ENCODE measurements at places on chromosomes 7 and 10. TPM values are rescaled to one million over a fixed set of nuclear protein-coding genes. Genes with fewer than 3 reads are reported as not detected.
A peak's percentile ranks its signal among the peaks of the same experiment; 100 is the strongest.

HTRA1 gene
- 87.1 TPM for total RNA-seq

GRCh38 chr7:20896996-20897395 lies 110.3 kb upstream of the SP8 start:
- H3K36me3 ChIP-seq: no peaks in the 10 kb centered on the region
- H3K4me1 ChIP-seq: no peaks in the 10 kb centered on the region
- no peak overlapping the region for H3K4me3 ChIP-seq

DNA sequence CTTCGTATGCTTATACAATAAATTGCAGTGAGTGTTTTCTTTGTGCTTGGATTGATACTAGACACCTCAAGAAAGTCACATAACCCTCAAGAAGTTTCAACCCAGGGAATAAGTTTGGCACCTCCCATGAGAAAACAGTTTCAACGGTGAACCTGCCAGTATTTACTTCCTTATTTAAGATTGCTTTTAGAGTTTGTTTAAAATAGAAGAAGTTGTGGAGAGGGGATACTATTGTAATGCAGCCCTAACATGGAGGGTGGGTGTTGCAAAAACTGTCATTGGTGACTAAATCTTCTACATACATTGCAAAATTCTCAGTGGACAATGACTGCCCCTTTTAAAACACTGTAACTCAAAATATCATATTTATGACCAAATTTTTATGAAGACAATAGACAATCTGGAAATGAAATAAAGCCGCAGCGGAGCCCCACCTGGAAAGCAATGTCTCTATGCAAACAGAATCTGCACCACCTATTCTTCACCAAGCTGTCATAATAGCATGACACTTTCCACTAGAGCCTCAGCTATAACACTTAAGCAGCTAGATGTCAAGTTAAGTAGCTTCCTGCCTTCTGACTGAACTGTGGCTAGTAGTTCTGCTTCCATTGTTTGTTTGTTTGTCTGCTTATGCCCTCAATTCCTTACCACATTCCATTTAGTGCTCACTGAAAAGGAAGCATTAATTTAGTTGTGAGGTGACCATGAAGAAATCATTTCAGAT lies 98.2 kb downstream of the MDFIC start:
- H3K27me3 ChIP-seq: no peaks in the 10 kb centered on the region
- H3K4me3 ChIP-seq: no peak overlapping the region
- no peaks in the 10 kb centered on the region for H3K36me3 ChIP-seq
- DNase-seq: no peak
- no peak overlapping the region for H3K27ac ChIP-seq

TDRD1 gene
- not detected for total RNA-seq

WASHC2C gene
- 38.4 TPM for total RNA-seq

- H3K27ac ChIP-seq: no peak overlapping the region
- peaks cover 33% of the 10 kb centered on the region for H3K4me1 ChIP-seq
- no peak for DNase-seq
- no peak overlapping the region for H3K4me3 ChIP-seq
- no peaks in the 10 kb centered on the region for H3K36me3 ChIP-seq
- no peaks in the 10 kb centered on the region for H3K27me3 ChIP-seq
These were observed 39.9 kb downstream of the CALML3 start for GRCh38 chr10:5564537-5565204.

DNA sequence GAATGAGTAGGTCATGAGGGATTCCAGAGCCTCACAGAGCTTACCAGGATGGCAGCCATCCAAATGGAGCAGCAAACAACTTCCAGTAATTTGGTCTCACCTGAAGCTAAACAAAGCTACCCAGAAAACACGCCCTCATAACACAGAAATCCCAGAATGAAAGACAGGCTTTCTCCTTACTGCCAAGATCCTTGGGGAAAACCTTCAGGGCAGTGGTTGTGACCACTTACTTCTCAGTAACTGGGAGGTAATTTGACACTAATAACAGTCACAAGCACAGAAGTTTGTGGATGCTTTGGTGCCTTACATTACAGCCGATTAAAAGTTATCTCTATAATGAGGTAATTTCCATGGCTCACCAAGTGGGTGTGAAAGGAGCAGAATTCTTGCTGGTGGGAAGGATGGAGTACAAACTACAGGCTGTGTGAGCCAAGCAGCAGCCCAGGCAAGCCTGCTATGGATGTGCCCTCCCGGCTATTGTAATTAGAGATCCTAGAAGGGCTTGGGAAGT lies 10.4 kb downstream of the WDR91 start:
- H3K4me3 ChIP-seq: no peak overlapping the region
- no peak overlapping the region for H3K27ac ChIP-seq
- H3K36me3 ChIP-seq: no peaks in the 10 kb centered on the region
- DNase-seq: no peak
- H3K4me1 ChIP-seq: no peaks in the 10 kb centered on the region

- no peak overlapping the region for H3K27ac ChIP-seq
- DNase-seq: peak; percentile 30
- no peaks in the 10 kb centered on the region for H3K27me3 ChIP-seq
- no peaks in the 10 kb centered on the region for H3K36me3 ChIP-seq
- no peaks in the 10 kb centered on the region for H3K4me1 ChIP-seq
These were observed 71.7 kb upstream of the ADAM12 start for GRCh38 chr10:126459878-126460481.

- H3K4me3 ChIP-seq: no peak overlapping the region
- no peaks in the 10 kb centered on the region for H3K36me3 ChIP-seq
- H3K27me3 ChIP-seq: no peaks in the 10 kb centered on the region
- H3K27ac ChIP-seq: peak overlapping the region; percentile 81
- DNase-seq: no peak
These were observed 90.0 kb downstream of the EGFR start for GRCh38 chr7:55108818-55109217.

GRCh38 chr10:4344492-4344994 lies 481.5 kb upstream of the AKR1E2 start:
- peaks cover 5% of the 10 kb centered on the region for H3K4me1 ChIP-seq
- H3K4me3 ChIP-seq: no peak overlapping the region
- peak overlapping the region; percentile 72 for H3K27ac ChIP-seq
- no peaks in the 10 kb centered on the region for H3K27me3 ChIP-seq

GRCh38 chr10:132688580-132689420 lies 97.1 kb downstream of the NKX6-2 start:
- no peak for DNase-seq
- peaks cover 6% of the 10 kb centered on the region for H3K4me1 ChIP-seq
- no peaks in the 10 kb centered on the region for H3K36me3 ChIP-seq
- no peaks in the 10 kb centered on the region for H3K27me3 ChIP-seq
- H3K27ac ChIP-seq: no peak overlapping the region

SLC26A4 gene
- not detected for total RNA-seq

NEBL gene
- 8.5 TPM for total RNA-seq

- H3K4me3 ChIP-seq: no peak overlapping the region
- peak; percentile 22 for DNase-seq
- peaks cover 12% of the 10 kb centered on the region for H3K4me1 ChIP-seq
These were observed 80.7 kb downstream of the C7orf25 start for GRCh38 chr7:42831006-42831717.

- no peak within 1 kb of the TSS for H3K27ac ChIP-seq
- peak within 1 kb of the TSS; percentile 42 for H3K4me3 ChIP-seq
- H3K36me3 ChIP-seq: no peaks in the 10 kb centered on the region
- H3K27me3 ChIP-seq: peaks cover 45% of the 10 kb centered on the region
These were observed at the start of gene CDH23 for GRCh38 chr10:71396711-71397295. TSS of gene CDH23 (plus strand) at chr10:71396920. CDS start at chr10:71439832, 42,912 bp downstream.

Measured in hepatocyte (in vitro differentiated cells).